ENCODE measurements at places on chromosomes 1 and 21.

DNA sequence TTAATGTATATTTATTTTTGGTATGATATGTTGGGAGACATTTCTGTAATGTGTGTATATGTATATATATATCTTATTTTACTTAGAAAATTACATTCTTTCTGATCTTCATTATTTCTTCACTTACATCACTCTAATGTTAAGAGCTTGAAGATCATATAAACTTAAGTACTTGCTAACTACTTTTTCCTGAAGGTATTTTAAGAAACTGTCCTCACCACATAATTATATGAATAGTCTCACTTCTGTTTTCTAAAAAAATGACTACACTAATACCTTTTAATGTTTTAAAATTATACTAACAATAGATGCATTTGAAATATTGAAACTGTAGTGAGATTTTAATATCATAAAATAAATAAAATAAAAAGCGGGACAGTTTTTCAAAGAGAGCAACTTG, 377.1 kb downstream of the LRRIQ3 start:
- DNase-seq: no peak

DNA sequence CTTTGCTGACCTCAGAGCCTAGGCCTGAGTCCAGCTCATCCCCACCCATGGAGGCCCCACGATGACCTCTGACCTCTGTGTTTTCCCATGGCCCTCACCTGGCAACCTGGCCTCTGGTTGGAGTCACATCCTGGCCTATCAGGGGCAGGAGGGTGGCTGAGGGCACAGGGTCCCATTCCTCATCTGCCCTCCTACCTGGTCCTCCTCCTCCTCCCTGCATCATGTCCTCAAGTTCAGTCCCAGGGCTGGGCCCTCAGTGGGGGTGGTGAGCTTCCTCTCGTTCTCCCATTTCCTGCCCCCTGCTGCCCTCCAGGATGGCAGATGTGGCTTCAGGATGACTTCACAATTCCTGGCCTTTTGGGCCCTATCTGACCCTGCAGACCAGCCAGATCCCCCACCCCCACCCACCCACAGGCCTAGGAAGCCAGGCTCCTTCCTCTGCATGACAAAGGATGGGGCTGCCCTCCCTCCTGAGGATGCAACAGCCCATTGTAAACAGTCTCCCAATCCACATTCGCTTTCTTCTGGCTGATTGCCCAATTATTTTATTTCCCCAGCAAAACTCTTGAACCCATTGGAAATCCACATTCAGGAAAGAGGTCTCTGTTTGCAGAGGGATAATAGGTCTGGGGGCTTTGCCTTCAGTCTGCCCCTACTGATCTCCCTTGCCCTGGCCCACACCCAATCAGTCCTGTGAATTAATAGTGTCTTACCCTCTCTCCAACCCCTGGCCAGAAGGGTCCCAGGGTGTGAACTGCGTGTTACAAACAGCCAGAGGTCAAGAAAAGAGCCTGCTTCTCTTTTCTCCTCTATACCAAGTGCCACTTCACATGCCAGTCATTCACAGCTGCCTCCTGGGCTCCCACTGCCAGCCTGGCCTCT, 10.3 kb upstream of the LEFTY1 start:
- DNase-seq: no peak

DNA sequence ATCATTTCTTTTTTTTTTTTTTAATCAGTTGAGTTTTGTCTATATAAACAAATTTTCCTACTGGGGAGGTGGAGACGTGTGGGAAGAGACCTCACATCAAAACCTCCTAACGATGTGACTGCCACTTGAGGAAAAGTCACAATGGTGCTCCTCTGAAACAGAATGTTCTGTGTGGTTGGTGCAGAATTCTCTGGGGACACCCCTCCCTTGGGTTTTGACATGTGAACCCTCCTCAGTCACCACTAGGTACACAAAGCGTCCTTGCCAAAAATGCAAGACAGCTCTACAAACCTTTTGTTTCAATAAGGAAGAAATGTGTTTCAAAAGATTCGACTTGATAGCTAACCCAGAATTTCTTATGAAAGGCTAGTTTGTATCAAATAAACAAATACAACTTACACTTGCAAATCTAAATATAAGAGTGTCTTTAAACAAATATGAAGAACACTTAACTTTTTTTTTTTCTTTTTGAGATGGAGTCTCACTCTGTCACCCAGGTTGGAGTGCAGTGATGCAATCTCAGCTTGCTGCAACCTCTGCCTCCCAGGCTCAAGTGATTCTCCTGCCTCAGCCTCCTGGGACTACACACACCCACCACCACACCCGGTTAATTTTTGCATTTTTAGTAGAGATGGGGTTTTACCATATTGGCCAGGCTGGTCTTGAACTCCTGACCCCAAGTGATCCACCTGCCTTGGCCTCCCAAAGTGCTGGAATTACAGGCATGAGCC, 9.3 kb downstream of the SLC25A24 start:
- DNase-seq: no peak

- peak; percentile 16 for DNase-seq
Observed at GRCh38 chr1:98700228-98700627, 38.7 kb downstream of the SNX7 start.

- DNase-seq: no peak
Observed at GRCh38 chr1:192939440-192939839, 119.7 kb downstream of the UCHL5 start.

DNA sequence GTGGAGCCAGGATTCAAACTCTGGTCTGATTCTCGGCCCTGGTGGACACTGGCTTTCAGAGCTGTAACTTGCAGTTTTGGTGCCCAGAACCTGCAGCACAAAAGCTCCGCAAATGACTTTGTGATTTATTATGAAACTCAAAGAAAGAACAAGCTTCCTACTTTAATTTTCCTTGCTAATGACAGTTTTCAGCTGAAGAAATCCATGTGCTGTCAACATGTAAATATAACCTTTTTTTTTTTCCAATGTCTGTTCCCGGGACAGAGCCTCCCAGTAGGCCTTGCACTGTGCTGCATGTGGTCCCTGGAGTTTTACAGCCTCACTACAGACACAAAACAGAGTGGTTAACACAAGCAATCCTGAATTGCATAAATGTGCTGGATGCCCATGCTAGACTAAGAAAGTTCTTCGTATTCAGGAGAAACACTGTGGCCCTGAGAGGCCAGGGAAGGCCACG, 62.3 kb upstream of the ANGPTL1 start:
- DNase-seq: no peak

DNA sequence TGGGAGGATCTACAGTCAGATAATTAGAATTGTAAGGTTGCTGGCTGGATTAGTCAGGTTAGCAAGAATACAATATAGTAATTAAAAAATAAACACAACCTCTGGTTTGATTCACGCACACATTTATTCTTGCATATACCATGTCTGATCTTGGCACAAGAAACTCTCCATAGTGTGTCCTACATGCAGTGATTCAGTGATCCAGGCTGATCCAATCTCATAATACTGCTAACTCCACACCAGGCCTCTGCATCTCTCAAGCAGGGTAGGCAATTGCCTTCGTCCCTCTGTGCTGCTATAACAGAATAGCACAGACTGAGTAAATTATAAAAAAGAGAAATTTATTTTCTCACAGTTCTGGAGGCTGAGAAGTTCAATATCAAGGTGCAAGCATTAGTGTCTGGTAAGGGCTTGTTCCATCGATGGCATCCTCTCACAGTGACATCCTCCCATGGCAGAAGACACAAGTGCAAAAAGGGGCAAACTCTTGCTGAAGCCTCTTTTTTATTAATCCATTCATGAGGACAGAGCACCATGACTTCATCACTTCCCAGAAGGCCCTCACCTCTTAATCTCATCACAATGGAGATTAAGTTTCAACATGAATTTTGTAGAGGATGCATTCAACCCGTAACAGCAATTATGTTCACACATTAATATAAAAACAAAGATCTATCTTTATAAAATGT, 741.0 kb upstream of the NCAM2 start:
- DNase-seq: no peak

GRCh38 chr1:80509965-80510522, 1290.7 kb upstream of the ADGRL2 start:
- DNase-seq: no peak

DNA sequence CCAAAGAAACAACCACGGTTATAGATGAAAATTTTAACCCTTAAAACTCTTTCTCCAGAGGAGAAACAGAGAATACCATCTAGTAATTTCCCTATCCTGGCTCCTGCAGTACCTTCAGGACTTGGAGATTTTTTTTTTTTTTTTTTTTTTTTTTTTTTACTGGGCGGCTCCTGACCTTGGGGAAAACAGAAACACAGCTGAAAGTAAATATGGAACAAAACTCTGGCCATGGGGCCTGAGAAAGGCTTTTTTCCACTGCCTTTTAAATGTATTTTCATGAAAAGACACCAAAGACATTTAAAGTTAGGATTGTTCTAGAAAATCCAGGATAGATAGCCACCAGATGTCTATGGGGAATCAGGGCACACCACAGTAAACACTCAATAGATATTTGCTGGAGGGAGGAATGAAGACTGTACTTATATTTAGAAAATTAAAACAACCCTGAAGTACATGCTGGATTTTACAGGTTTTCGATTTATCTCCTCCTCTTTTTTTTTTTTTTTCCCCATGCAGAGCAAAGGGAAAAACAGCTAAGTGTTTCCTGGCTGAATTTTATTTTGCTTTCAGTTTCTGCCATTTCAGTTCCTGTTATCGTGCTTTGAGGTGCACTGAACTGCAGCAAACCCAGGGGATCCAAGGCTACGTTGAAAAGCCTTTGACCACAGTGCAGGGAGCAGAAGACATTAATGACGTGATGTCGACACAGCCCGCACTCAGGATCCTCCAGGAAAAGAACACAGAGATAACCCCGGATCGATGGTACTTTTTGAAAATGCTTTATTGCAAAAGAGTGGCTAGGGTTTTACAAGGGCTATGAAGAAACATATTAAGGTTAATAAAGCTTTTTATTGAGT, 35.7 kb upstream of the CNN3 start:
- DNase-seq: peak; percentile 63

DNA sequence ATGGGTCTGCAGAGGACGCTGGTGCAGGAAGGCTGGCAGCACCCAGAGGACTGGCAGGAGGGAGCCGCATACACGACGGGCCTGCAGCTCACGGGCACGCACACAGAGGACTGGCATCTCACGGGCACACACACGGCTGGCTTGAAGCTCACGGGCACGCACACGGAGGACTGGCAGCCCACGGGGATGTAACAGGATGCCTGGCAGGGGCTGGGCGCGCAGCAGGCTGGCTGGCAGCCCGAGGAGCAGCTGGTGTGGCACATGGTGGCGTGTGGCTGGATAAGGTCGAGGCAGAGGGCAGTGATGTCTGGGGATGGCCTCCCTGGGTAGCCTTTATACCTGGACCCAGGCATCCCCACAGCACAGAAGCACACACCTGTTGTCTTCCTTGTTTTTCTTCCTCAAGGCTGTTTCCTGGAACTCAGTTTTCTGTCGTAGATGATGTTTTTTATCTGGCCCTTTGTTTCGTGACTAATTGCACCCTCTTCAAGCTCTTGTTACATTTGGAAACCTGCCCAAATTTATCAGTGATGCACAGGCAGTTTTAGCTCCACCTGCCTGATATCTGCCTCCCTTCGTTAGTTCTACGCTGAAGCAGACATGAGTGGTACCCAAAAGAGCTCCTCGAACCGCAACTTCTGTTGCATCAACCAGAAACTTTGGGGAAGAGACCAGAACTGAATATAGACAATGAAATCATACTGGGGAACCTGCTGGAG, at the start of gene KRTAP12-1:
TSS of gene KRTAP12-1 (minus strand) at position 303 of the 719 bp plus-strand sequence. CDS start at position 263, 40 bp downstream.
- no peak for DNase-seq

DNA sequence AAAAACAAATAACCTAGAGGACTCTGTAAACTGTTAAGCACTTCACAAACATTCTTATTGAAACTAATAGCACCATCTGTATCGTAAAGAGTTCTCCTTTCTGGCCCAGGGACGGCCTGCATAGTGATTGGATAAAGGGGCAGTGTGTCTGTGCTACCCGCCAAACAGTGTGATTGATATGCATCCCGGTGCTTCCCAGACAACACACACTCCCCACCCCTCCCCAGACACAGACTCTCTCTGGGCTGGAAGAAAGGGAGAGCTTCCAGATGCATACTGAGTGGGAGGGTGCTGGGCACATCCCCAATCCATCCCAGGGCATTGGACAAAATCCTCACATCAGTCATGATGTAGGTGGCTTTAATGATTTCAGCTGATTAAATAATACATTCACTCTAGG, 3.7 kb downstream of the HSD11B1 start:
- DNase-seq: no peak

DNA sequence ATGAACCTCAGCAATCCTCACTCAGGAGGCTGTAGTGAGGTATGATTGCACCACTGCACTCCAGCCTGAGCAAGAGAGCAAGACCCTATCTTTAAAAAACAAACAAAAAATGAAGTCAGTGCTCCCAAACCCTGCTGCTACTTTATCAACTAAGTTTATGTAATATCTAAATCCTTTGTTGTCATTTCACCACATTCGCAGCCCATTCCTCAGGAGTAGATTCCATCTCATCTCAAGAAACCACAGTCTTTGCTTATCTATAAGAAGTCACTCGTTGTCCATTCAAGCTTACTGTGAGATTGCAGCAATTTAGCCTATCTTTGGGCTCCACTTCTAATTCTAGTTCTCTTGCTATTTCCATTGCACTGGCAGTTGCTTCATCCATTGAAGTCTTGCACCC, 44.3 kb upstream of the RGL1 start:
- DNase-seq: no peak

- DNase-seq: peak; percentile 87
Observed at GRCh38 chr1:59218521-59219236, 78.2 kb upstream of the FGGY start.

DNA sequence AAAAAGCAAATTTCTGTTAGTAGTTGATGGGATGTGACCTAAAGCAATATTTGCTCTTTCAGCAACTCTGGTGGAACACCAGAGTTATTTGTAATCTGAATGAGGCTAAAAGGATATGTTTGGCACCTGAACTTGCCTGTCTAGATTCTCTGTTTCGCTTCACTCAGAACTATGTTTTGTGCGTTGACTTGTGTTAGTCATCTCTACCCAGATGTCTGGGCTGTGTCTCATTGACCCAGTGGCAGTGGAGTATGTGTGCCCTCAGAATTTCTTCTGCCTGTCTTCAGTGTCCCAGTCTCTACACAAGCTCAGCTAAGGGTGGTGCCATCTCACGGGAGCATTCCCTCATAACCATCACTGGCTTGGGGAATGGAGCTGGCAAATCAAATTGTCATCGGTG, 13.9 kb downstream of the KCNK1 start:
- DNase-seq: no peak

DNA sequence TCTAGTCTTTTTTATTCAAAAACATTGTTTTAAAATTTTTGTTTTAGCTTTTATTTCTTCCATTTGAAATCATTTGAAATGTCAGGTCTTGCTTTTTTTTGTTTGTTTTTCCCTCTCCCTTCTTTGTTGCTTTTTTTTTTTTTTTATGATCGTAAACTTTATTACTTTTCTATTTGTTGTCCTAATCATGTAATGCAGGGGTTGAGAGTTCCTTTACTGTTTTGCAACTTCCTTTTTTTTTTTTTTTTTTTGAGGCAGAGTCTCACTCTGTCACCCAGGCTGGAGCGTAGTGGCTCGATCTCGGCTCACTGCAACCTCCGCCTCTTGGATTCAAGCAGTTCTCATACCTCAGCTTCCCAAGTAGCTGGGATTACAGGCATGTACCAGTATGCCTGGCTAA, 24.8 kb downstream of the IVNS1ABP start:
- no peak for DNase-seq

GRCh38 chr1:205456383-205456867, 580 bp upstream of the BLACAT1 start:
- DNase-seq: no peak

GRCh38 chr1:12080773-12081556, 17.9 kb downstream of the TNFRSF8 start:
- no peak for DNase-seq
